ENCODE measurements at places on chromosomes 11 and 22.

GRCh38 chr11:6862961-6863360 lies at the start of gene OR10A2:
TSS of gene OR10A2 (plus strand) at chr11:6863057. CDS start at chr11:6869755, 6,698 bp downstream.
- DNase-seq, result no peak

DNA sequence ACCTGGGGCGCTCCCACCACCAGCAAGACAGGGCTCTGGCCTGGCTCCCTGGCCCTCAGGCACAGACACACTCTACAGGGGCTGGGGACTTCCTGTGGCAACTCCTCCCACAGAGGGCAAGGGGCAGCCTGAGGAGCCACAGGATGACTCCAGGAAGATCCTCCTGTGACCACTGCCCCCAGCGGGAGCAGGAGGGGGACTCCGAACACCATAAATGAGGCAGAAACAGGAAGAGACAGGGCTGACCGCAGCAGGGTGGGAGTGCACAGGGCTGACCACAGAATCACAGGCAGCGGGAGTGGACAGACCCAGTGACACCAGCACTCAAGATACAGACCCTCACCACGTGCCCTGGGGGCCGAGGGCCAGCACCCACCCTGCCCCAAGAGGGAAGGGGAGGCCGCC lies 10.8 kb downstream of the ARAP1 start:
- no peak for DNase-seq

GRCh38 chr22:41695211-41695610 lies 4.1 kb upstream of the MEI1 start:
- DNase-seq, result no peak

DNA sequence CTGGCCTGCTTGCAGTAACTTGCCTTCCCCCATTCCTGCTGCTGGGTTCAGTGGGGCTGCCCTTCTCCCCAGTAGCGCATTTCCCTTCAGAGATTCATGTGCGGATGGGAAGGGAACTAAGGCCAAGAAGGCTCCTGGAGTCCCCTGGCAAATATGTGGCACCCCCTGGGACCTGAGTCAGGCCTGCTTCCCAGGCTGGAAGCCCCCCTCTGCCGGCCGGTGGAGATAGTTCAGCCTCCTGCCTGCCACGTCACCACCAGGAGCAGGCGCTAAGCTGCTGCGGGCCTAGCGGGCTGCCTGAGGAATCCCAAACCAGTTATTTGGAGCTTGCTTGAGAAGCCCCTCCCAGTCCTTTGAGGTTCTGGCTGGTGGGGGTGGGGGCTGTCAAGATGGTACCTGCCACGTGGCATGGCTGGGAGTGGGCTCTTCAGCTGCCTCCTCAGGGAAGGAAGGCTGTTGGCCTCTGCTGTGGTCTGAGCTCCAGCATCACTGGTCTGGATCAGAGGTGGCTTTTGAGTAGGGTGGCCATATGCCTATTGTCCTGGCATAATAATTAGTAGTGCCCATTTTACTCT lies 2.0 kb downstream of the SERPINH1 start:
- no peak for DNase-seq

DNA sequence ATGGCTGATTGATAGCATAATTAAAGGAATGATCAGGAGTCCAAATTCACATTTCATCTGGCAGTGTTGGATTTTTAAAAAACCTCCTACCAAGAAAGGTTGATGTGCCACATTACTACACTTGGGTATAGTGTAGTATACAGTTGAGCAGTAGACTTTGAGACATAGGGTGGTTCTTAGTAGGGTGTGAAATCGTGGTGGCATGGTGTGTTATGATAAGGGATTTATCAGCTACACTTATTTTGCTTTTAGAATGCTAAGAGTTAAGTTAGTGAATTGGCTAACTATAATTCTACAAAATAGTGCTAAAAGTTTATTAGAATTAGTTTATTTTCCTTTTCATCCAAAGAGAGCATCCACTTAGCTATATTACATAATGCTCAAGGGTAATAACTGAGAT lies 13.1 kb downstream of the TBCEL start:
- DNase-seq, result no peak

- no peak for DNase-seq
These were observed 3.4 kb downstream of the WEE1 start for GRCh38 chr11:9576701-9577381.

GRCh38 chr22:27308513-27308912 lies 493.0 kb downstream of the MN1 start:
- no peak for DNase-seq

DNA sequence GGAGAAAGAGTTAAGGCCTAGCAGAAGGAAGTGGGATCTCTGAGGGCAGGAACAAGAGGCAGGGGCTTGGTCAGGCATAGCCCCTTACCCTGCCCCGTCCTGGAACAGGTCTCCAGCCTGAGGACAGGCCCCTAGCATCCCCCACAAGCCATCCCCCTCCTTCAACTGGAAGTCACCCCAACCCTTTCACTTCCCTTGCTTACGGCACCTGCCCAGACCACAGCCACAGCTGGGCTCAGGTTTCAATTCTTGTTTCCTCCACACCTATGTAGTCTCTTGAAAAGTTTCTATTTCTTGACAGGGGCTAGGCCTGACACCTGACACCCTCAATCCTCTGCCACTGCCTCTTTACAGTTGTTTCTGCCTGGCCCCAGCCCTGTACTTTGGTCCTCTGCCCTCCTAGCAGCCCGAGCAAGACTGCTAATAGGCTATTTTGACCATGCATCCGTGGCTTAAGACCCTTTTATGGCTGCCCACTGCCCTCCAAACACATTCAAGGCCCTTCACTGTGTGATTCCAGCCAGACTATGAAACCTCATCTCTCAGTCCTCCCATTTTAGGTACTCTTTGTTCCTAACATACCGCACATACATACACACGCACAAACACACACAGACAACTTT lies 10.9 kb upstream of the FCHSD2 start:
- DNase-seq, result peak; percentile 13

GRCh38 chr11:124762624-124763155 lies 600 bp upstream of the ESAM start:
- DNase-seq, result peak; percentile 26

DNA sequence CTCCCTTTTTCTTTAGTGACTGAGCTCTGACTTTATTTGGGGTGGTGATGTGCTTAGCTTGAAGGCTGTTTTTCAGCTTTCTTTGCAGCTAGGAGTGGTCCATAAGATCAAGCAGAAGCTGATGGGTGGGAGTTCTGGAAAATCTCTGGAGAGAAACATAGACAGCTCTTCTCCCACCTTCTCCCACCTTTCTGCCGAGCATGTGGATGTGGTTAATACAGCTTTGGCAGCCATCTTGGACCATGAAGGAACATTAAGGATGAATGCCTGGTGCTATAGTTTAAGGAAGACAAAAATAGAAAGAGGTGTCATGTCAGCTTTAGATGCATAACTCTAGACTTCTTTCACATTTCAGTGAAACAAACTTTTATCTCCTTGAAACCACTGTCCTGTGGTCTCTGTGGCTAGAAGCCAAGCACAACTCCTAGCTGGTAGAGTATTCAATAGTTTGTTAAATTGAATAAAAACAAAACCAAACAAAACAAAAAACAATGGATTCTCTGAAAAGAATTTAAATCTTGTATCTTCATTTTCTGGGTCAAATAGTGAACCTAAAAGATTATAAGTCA lies 203.6 kb upstream of the SESN3 start:
- no peak for DNase-seq

DNA sequence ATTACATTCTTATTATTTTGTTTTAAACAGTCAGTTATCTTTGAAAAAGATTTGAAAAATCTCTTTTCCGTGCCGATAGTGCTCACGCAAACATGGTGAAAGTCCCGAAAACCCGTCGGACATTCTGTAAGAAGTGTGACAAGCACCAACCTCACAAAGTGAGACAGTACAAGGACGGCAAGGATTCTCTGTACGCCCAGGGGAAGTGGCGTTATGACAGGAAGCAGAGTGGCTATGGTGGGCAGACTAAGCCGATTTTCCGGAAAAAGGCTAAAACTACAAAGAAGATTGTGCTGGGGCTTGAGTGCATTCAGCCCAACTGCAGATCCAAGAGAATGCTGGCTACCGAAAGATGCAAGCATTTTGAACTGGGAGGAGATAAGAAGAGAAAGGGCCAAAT lies 28.7 kb upstream of the CTSD start:
- no peak for DNase-seq

GRCh38 chr11:118415739-118416068 lies 14.3 kb downstream of the ATP5MG start:
- DNase-seq, result no peak
